Osteoblast (primary cell): ENCODE measurements at places on chromosomes 16 and 17. TPM values are rescaled to one million over a fixed set of nuclear protein-coding genes. Genes with fewer than 3 reads are reported as not detected.

The CDT1 gene
- 2.9 TPM in 2 replicates for total RNA-seq

DNA sequence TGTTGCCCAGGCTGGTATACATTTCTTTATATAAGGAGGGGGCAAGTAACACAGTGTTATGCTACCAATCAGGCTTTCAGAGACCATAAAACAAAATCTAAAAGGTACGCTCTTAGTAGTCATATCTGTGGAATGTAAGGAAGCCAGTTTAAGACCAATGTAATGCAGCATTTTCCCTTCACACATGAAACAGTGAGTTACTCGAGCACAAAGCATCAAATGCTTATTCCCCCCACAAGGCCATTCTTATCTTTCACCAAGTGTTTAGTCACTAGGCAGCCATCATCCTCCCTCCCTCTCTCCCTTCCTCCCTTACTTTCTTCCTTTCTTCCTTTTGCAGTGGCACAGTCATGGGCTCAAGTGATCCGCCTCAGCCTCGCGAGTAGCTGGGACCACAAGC, 12.8 kb downstream of the HMOX2 start:
- peak; percentile 86 for DNase-seq

DNA sequence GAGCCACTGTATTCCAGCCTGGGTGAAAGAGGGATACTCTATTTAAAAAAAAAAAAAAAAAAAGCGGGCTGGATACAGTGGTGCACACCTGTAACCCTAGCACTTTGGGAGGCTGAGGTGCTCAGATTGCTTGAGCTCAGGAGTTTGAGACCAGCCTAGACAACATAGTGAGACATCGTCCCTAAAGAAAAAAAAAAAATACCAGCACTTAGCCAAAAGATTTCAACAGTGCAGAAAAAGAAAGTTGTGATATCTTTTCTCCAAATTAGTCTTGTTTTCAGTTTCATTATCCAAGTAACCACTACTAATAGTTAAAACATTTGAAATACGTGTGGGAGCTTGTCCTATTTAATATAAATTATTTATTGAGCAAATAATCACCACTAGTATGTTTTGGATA, 48.7 kb downstream of the TENT4B start:
- DNase-seq, result no peak

- DNase-seq, result no peak
Observed at GRCh38 chr16:87953308-87954215, 2.3 kb downstream of the BANP start.

The PRSS36 gene
- total RNA-seq, result 0.29 TPM in 1 of 2 replicates, not detected in the other

DNA sequence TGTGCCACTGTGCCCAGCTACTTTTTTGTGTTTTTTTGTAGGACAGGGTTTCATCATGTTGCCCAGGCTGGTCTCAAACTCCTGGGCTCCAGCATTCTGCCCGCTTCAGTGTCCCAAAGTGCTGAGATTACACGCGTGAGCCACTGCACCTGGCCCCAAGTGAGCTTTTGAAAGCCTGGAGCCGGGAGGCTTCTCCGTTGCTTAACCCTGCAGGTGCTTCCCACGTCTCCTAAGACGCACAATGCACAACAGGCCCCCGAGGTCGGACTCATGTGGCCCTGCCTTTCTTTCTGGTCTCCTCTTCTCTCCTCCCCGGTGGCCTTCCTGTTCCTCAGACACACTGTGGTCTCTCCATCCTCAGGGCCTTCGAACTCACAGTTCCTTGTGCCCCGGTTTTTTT, 12.5 kb downstream of the RABEP2 start:
- no peak for DNase-seq

The CD300H gene
- not detected in 2 replicates for total RNA-seq

DNA sequence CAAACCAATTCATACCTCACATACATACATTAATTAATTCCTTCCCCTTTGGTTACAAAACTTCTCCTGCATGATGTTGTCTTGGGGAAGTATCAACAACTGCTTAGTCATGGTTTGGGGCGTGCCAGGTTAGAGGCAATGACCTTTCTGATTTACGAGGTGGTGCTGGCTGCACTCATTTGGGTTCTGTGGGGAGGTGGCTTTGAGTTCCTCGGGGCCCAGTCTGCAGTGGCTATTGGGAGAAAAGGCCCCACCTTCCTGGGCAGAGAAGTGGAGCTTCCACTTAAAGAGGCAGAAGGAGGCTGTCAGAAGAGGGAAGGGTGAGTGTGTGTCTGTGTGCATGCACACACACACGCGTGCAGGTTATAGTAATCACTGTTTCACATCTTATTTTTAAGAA, 10.2 kb upstream of the ETV4 start:
- peak; percentile 80 for DNase-seq

DNA sequence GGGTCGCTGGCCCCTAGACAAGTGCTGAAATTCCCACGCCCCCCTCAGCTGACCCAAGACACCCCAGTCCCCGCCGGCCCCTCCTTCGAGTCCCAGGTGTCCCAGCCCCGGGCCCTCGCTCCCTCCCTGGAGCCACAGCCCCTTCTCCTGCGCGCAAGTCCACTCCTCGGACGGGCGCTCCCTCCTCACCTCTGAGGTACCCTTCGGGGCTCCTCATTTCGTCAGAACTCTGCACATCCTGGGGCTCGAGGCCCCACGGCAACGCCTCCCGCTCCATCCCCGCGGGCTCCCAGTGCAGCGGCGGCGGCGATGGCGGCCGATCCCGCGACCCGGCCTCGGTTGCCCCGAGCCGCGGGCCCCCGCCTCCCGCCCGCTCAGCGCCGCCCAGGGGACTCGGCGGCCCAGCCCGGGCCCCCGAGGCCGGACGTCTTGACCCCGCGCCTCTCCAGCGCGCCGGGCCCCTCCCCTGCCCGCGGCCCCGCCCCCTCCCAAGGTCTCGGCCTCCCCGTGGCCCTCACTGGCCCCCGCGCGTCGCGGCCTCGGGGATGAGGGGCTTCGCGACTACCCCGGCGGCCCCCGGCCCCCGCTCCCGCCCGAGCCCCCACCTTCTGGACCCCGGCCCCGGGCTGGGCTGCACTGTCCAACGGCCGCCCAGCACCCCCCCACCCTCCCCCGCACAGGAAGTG, at the start of gene ZNF768:
ZNF768 (minus strand) TSS at position 430 of the 686 bp plus-strand sequence; CDS start at position 277, 153 bp downstream.
- peak; percentile 98 for DNase-seq

The KRTAP2-1 gene
- not detected in 2 replicates for total RNA-seq

DNA sequence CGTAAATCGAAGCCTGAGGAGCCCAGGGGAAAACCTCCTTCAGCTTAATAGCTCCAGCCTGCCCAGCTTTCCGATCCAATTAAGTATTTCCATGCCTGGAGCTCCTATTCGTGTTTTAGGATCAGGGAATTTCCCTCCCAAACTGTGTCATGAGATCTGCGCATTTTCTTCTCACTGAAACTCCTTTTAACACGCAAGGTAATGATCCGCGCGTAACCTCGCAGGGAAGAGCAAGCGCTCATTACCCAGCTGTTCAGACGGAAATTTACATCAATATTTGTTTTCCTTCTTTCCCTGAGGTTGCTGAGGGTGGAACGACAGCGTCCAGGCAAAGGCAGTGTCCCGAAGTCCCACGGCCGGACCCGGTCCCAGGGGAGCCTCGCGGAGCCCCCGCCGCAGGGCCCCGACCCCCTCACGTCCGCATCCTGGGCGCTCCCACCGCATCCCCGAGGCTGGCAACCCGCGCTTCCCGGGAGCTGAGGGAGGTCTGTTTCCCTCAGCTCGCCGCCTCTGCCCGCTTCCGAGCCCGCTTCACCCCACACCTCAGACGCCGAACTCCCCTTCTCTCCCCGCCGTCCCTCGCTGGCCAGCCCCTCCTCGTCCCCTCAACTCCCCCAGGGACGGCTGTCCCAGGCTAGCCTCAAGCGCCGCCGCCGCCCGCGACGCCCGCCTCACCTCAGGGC, 415 bp downstream of the ABCA5 start:
- peak; percentile 69 for DNase-seq

GRCh38 chr17:67496286-67496685, 119.2 kb downstream of the PITPNC1 start:
- DNase-seq, result no peak

- no peak for DNase-seq
Observed at GRCh38 chr17:74337834-74338500, 11.9 kb downstream of the KIF19 start.

- peak; percentile 30 for DNase-seq
Observed at GRCh38 chr17:9218064-9218635, 196.8 kb downstream of the NTN1 start.

GRCh38 chr16:70161350-70161749, 12.2 kb upstream of the CLEC18C start:
- peak; percentile 32 for DNase-seq

The TMEM220 gene
- 3.2 and 3.3 TPM in 2 replicates for total RNA-seq

GRCh38 chr17:80927791-80928216, 63.8 kb upstream of the CHMP6 start:
- peak; percentile 31 for DNase-seq

The CA4 gene
- not detected in 2 replicates for total RNA-seq

DNA sequence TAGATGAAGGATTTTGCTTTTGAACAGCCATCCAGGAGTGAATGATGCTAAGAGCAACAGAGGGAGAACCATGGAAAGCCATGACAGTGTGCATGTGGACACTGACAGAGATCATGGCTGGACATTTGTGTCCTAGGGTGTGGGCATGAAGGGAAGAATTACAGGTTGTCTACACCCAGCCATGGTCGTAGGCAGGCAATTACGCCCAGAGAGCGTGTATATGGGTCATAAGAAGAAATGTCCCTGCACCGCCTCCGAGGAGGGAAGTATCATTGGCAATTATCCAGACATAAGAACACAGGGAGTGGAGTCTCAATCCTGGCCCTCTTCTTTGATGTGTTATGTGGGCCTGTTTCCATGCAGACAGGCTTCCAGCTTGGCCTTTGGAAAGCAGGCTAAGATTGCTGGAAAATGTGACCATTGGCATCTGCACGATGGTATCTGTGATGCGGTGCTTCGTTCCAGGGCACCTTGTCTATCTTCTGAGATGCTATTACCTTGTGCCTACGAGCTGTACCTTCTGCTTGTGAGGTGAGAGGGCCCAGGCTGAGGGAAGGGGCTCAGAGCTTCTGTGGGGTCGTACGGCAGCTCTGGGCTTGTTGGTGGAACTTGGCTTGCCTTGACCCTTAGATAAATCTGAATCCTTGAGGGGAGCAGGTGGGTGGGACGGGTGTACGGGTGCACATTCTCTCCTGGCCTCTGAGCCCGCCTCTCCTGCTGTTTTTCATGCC, 19.8 kb downstream of the RGS9 start:
- no peak for DNase-seq

The THAP11 gene
- 23.6 and 25.7 TPM in 2 replicates for total RNA-seq

DNA sequence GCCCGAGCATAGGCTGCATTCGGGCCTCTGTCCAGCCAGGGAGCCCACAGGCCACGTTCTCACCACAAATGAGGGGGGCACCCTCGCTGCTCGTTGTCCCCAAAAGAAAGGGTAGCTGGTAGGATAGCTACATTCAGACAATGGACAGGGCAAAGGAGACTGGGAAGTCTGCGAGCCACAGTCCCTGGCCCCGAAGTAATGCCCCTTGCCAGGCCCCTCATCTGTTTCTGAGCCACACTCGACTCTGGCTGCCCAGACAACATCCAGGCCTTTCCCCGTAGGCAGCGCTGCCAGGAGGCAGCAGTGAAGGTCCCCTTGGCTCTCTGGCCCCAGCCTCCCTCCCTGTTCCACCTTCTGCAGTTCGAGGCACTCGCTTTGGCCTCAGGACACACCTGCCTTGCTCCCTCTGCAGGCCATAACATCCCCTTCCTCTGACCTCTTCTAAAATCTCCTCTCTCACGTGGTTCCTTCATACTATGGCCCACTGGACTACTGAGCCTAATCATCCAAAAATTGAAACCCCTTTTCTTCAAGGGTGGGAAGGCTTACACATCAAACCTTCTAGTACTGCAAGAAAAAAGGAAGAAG, 12.2 kb downstream of the AIPL1 start:
- no peak for DNase-seq

DNA sequence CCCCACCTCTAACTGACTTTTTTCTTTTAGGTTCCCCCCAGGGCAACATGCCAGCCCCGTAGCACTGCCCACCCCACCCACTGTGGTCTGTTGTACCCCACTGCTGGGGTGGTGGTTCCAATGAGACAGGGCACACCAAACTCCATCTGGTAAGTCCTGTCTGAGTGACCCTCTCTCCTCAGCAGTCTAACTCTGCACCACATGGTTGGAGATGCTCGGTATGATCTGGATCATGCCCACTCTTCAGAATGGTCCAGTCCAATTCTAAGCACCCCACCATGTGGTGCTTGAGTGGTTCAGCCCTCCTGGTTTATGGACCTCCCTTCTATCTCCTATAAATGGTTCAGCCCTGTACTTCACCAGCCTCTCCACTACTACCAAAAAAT, 5.9 kb downstream of the KDM6B start:
- peak; percentile 91 for DNase-seq

The CD300E gene
- under 0.01 TPM in 1 of 2 replicates, not detected in the other for total RNA-seq

GRCh38 chr17:49508061-49508865, 13.2 kb downstream of the NGFR start:
- DNase-seq, result peak; percentile 84

GRCh38 chr16:23110257-23110899, 38.9 kb downstream of the USP31 start:
- DNase-seq, result no peak

DNA sequence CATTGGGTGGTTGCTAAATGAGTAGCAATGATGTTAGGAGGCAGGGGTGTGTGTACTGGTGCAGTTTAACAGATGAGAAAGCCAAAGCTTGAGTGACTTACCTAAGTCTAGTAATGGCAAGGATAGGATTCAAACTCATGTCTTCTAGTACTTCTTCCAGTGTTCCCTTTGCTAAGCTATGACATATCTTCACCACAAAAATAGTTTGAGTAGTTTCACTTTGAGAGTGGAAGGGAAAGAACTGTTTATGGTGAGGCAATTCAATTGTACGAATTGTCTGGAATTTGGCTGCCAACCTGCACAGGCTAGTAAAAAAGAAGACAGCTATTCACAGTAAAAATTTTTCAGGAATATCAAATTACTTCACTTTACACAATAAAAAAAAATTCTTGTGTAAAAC, 138.0 kb downstream of the NLK start:
- DNase-seq, result no peak

DNA sequence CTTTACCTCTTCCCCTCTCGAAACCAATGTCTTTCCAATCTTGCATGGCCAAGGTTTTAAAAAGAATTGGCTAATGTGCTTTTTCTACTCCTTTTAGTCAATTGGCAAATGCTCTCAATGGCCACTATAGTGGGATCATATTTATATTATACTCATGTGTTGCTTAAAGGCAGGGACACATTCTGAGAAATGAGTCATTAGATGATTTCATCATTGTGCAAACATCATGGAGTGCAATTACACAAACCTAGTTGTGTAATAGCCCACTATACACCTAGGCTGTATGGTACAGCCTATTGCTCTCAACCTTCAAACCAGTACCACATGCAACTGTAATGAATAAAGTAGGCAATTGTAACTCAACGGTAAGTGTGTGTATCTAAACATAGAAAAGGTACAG, 180.9 kb downstream of the HS3ST3A1 start:
- peak; percentile 38 for DNase-seq

DNA sequence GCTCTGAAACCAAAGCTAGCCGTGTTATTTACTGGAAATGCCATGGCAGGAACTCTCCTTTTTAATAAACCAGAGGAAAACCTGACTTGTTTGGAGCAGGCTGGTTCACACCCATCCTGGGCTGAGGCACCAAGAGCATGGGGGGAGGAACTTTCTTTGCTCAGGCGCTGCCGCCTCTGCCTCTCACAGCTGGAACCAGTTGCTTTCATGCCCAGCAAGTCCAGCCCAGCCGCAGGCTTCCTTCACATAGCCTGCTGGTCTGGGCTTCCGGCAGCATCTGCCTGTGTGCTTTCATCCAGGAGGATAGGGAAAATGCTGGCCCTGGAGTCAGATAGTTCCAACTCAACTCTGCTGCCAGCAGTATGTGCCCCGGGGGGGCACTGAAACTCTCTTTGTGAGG, 88.1 kb upstream of the ASIC2 start:
- no peak for DNase-seq

The CWC25 gene
- 10.3 and 10.9 TPM in 2 replicates for total RNA-seq

The PHLPP2 gene
- 11.2 and 12.7 TPM in 2 replicates for total RNA-seq
